Substantia nigra (tissue), 51 donors: ENCODE measurements at places on chromosomes 3 and 15.

- DNase-seq: no peak
Observed at GRCh38 chr3:77190374-77190773, 150.5 kb downstream of the ROBO2 start.

DNA sequence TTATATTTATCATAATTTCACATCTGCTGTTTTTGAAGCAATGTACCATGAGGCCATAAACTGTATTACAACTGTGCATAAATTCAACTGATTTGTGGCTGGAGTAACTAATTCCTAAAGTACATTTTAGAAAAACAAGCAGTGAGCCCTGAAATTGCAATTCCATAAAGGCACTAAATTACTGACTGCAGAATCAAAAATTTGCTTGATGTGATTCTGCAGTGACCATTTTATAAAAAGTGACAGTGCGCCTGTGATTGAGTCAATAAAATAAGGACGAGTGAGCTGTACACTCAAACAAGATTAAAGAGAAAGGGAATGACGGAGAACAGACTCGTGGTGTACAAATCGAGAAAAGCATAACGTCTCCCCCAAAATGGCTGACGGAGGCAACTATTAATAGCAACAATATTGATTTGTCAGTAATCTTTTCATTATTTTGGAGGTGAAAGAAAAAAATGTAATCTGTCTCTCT lies 121.4 kb upstream of the MEIS2 start:
- no peak for DNase-seq

DNA sequence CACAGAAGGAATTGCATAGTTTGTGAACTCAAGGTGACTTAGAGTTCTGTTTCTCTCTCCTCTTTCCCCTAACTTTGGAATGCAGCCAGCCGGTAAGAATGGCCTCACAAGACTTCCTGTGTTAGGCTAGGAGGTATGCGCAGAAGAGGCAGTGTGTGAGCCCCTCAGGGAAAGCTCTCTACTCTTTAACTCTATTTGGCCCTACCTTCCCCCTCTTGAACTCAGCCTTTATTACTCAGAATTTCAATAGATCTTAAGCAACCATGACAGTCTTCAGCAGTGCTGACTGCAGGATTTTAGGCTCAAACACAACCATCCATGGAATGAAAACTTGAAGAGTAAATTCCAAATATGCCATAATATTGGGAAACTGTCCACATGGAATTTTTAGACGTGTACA lies 209.5 kb downstream of the DTWD1 start:
- no peak for DNase-seq

- no peak for DNase-seq
Observed at GRCh38 chr15:72764656-72765055, 18.9 kb downstream of the ADPGK start.

DNA sequence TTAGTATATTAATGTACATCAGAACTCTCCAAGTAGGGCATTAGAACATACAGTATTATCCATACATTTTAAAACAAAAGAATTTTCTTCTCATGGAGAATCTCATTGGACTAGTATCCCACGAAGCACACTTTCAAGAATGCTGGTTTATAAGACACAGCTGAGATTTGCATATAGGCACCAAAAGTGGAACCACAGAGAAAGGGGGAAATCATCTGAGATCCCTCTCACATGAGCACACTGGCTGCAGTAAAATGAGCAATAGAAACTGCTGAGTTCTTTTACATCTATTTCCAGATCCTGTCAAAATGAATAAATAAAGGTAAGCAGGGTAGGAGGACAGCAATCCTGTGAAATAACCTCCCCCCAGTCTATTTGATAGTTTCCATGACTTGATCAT lies 665.3 kb downstream of the FHIT start:
- DNase-seq: no peak

- no peak for DNase-seq
Observed at GRCh38 chr3:81663114-81663513, 98.3 kb downstream of the GBE1 start.

DNA sequence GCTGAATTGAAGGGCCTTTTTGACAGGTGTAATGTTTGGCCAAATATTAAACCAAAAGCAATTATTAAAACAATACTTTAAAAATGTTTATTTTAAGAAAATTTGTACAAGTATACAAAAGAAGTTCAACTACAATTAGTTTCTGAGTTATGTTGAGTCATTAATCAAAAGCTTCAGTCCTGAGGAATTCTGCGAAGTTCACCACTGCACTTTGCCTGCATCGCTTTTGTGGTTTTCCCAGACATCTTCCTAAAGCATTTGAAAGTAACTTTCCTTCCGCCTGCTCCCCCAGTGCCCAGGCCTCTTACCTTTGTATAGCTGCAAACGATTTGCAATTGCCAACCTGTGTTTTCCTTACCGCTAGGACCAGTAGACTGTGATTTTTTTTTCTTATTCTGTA lies 69.5 kb downstream of the KCNAB1 start:
- no peak for DNase-seq

DNA sequence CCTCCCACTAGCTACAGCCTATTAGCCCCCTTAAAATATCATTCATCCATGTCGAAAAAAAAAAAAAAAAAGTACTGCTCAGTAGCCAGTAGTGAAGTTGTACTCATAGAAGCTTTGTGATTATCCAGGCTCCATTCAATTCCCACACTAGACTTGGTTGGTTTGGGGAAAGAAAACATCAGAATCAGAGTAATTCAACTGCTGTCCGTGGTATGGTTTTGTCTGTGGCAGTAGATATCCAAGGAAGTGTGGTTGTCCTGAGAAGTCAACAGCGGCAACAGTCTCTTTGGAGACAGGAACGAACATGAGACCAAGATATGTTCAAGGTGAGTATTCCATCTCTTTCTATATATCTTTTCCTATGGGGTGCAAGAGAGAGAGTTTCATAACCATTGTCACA lies 99.2 kb downstream of the GOLIM4 start:
- no peak for DNase-seq

- no peak for DNase-seq
Observed at GRCh38 chr3:98779541-98780335, 16.6 kb downstream of the ST3GAL6 start.

GRCh38 chr3:20747741-20748140 lies 561.7 kb upstream of the SGO1 start:
- no peak for DNase-seq

GRCh38 chr15:94445566-94446160 lies 214.3 kb downstream of the MCTP2 start:
- no peak for DNase-seq
